ENCODE measurements at places on chromosomes 5 and 9.

GRCh38 chr5:133820507-133820906 lies 147.9 kb downstream of the C5orf15 start:
- DNase-seq = no peak

GRCh38 chr5:138622051-138622450 lies 46.9 kb upstream of the HSPA9 start:
- DNase-seq = no peak

GRCh38 chr5:121841892-121842291 lies 9.8 kb upstream of the FTMT start:
- no peak for DNase-seq

DNA sequence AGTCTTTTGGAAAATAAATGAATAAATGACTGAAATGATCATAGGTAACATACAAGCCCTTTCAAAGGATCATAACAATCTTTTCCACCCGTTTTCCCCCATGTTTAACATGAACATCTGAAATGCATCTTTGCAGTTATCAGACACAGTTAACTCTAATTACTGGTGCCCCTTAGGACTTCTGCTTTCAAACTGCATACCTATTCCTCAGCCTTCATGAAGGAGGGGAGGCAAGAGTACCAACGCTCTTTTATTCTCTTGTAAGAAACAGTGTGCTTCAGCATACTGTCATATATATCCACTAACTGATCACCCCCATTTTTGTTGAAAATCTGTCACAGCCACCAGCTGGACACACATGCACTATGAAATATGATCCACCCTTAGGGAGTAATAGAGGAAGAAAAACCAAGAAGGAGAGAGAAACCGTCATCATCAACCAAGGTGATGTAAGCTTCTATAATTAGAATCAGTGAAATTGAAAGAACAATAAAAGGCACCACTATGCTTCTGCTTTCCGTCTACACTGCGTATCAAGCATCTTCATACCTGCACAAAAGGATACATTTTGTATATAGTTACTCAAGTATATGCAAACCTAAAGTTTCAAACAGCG lies 98.7 kb downstream of the RAPGEF6 start:
- no peak for DNase-seq

DNA sequence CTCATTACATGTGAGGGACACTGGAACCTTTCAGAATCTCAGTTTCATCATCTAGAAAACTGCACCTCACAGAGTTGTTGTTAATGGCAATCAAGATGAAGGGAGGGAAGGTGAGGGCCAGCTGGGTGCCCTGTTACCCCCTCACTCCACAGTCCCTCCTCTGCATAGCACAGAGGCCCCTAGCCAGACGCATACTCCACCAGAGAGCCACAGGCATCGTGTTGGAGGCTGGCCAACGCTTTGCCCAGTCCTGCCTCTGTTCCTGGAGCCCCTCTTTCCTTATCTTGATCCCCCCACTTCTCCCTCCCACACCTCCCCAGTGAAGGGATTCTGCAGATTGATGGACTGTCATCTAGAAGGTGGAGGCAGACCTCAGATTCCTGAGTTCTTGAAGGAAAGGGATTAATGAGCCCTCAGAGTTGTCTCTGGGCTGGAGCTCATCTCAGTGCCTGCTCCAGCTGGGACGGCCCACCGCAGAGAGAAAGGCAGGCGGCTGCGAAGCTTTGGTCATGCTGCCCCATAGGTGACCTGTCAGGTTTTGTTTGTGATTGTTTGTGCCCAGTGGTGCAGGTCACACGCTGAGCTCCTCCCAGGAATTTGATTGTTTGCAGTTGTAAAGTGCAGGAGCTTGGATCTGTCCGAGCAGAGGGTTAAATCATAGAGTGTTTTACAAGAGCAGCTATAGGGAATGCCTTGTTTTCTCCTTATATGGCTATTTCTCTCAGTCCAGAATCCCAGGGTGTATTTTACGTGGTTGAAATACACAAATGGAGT lies 487.3 kb downstream of the CCDC171 start:
- DNase-seq = no peak

- no peak for DNase-seq
Observed at GRCh38 chr9:127776924-127777289, 1.6 kb downstream of the SH2D3C start.

- no peak for DNase-seq
Observed at GRCh38 chr5:169083394-169084018, 217.4 kb downstream of the SLIT3 start.

DNA sequence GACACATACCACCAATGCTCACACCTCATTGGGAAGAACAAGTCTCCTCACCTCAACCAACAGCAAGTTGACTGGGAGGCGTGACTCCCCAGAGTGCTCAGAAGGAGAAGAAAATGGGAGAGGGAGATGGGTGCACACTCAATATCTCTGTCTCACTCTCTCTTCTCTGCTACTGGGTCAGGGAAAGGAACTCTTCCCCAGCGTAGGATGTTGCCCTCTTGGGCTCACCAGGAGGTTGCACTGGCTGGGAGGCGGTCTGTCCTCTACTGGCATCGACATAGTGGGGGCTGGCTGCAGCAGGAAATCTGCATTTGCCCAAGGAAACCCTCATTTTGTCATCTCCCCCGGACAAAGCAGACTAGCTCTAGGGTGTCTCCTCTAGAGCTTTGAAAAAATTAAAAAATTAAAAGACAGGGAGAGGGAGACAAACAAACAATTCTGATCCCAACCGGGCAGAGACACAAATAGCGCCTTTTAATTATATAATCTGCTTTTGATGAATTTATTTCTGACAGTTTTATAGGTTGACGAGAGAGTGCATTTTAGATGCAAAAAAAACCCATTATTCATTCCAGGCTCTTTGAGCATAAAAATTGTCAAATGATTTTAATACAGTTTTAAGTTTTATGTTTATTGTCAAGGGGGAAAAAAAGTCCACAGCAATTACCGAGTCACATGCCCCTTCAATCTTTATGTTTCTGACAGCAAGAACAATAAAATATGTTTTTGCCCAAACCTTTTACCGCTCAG lies 179.3 kb upstream of the MVB12B start:
- DNase-seq = no peak

DNA sequence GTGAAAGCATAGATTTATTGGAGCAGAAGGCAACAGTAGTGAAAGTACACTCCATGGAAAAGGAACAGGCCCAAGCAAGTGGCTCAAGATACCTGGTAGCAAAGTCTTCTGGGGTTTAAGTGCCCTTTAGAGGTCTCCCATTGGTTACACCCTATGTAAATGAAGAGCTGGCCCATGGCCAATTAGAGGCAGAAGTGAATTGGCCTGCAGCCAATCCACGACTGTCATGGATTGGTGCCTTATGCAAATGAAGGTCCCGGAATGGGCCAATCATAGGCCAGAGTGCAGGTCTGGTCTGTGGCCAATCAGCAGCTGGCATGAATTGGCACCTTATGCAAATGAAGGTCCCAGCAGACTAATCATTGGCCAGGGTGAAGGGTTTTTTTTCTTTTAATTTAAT lies 64.2 kb upstream of the PCSK5 start:
- no peak for DNase-seq

GRCh38 chr5:51558682-51559081 lies 175.4 kb downstream of the ISL1 start:
- no peak for DNase-seq

GRCh38 chr9:107227774-107228173 lies 55.3 kb upstream of the RAD23B start:
- DNase-seq = no peak

- DNase-seq = no peak
Observed at GRCh38 chr5:6274846-6275543, 103.4 kb downstream of the MED10 start.

DNA sequence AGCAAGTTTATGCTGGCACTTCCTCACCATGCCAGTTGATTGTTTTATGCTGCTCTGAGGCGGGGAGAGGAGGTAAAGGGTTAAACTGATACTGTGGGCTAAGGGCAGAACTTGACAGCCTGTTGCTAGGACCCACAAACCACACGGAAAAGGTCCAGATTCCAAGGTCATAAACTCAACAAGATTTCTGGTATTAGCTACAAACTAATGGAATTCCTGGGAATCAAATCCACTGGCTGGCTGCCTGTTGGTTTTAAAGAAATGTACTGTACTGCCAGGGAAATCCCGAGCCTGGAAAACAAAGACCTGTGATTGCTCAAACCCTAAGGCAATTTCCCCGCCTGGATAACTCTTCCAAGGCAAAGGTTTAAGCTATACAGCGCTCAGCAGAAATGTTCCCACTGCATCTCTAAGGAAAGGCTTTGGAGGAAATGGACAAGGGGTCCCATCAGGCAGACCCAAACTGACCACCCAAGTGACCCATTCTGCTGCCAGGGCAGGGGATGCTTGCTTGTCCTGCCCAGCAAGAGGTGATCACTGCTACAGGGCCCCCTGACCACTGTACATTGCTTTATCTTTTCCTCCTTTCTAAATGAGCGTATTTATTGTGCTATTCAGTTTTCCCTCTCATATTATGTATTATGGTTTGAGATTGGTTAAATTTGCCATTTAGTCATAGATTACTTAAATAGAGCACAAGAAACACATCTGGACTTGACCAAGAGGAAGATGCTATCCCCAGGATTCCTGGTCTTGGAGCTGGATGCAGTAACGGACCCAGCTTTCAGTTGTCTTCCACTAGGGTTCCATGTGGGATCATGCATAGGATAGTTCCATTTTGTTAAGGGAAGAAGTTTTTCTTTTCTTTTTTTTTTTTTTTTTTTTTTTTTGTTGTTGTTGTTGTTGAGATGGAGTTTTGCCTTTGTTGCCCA lies 124.3 kb downstream of the SUSD1 start:
- no peak for DNase-seq

DNA sequence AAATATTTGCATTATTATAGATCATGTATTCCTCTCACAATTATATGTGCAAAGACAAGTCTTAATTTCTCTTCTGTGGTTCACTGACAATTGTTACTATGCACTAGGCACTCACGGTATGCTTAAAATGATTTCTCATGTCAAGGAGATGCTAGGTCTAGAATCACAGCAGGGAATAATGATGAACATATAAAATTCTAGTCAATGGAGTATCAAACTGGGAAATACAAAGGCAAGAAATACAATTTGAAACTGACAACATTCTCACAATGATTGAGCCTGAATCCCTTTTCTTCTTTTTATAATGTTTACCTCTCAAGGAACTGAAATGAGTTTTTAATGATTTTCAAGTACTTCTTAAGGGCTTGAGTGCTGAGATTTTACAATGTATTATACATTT lies 302.3 kb upstream of the GRAMD2B start:
- no peak for DNase-seq

GRCh38 chr9:8437876-8438275 lies 638.3 kb upstream of the DMAC1 start:
- DNase-seq = no peak

DNA sequence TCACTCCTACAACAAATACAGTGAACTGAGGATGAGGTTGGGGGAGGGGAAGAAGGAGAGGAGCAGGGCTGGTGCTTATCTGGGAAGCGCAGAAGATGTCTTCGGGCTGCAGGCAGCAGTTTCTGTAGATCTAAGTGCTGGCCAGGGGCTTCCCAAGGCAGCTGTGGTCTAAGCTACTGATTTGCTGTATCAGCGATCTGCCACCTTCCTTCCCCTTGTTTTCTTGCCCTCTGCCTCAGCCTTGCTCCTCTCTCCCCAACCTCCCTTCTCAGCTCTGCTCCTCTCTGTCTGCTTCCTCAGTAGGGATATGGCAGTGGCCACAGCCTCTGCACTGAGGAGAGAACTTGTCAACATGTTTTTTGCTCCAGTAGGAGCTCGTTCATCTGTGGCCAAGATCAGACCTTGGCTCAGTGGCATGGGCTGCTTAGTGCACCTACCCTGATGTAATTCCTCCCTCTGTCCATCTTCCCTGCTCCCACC lies 42.8 kb upstream of the IL6ST start:
- DNase-seq = no peak

DNA sequence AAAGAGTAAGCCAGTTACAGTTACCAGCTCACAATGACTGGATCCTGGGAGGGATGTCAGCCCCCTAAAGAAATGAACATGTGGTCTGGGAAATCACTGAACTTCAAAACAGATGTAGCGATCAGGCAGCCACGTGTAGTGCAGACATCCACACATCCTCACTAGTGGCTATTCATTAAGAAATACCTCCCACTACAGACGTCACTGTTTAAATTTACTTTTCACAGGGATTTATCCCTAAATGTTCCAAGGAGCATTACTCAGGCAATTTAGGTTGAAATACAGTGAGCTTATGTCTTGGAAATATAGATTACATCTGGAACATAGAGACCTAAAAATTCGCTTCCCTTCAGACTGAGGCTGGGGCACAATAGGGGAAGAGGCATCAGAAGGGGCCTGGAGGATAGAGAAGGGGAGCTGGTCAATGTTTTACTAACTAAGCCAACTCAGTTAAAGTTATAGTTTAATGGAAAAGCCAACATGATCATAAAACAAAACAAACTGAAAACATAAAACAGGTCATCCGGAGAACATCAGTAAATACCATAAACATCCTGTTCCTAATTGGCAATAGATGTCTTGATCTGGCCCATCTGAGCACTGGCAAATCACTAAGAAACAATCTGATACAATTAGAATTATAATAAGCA lies 92.3 kb downstream of the FANCC start:
- DNase-seq = no peak

GRCh38 chr5:144189800-144190429 lies 19.2 kb downstream of the KCTD16 start:
- DNase-seq = no peak

- DNase-seq = no peak
Observed at GRCh38 chr9:69432623-69433022, 107.6 kb downstream of the ENTREP1 start.

DNA sequence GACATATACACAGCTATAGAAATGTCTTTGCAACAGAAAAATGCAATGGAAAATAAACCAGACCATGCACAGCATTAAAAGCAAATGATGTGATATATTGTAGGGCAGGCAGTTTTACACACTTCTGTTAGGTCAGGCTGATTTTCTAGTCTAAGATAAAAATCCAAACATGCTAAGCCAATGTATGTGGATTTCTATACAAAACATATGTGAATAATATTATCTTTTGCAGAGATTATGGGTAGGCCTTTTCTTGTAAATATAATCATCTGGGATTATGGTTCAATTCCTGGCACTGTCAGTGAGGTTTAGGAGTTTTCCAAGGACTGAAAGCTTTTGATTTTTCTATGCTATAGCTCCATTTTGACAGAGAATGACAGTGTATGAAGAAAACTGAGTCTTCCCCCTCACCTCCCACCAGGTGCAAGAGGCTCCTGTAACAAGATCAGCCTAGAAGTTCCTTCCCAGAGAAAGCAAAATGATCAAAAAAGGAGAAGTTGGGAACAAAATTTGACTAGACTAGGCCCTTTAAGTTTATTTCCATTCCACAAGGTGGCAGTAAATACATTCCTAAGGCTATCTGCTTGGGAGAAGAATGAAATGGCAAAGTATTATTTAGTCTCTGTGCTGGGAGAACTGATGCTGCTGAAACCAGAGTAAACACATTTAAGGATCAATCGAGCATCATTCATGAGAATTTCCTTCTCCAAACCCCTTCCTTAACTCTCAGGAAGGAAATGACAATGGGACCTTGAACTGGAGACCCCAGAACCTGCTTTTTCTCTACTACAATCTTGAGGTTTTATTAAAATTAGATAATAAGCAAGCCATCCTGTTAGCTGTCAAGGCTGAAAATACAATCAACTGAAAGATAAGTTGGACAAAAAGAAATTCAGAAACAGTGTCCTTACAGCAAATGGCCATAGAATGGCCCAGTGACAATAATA lies 133.0 kb upstream of the TUT7 start:
- no peak for DNase-seq

Measured in amygdala (tissue), 56 donors.